Smooth muscle cell of the umbilical artery (primary cell): ENCODE measurements at places on chromosomes 4 and X. TPM values are rescaled to one million over a fixed set of nuclear protein-coding genes. Genes with fewer than 3 reads are reported as not detected.

The FUNDC1 gene
- total RNA-seq: 10.8 and 11.6 TPM in 2 replicates

The SPANXA2 gene
- total RNA-seq: not detected in 2 replicates

The ZXDA gene
- 4.2 and 5.6 TPM in 2 replicates for total RNA-seq

The CXCL11 gene
- not detected in 2 replicates for total RNA-seq

The KLHL34 gene
- not detected in 2 replicates for total RNA-seq

The PPP1R3F gene
- total RNA-seq: 6.1 and 7.1 TPM in 2 replicates

The FHIP1A gene
- 0.30 and 0.32 TPM in 2 replicates for total RNA-seq

The VBP1 gene
- total RNA-seq: 60.9 and 79.1 TPM in 2 replicates

The ADH1A gene
- not detected in 2 replicates for total RNA-seq

The PTCHD1 gene
- not detected in 2 replicates for total RNA-seq

The GSX2 gene
- not detected in 2 replicates for total RNA-seq

The MAGEA11 gene
- not detected in 2 replicates for total RNA-seq

The ERAS gene
- total RNA-seq: not detected in 2 replicates

The PGM2 gene
- 21.1 and 44.7 TPM in 2 replicates for total RNA-seq

The MAB21L2 gene
- total RNA-seq: 0.28 and 1.8 TPM in 2 replicates

The CTAG2 gene
- 0.65 and 3.3 TPM in 2 replicates for total RNA-seq

The SSX1 gene
- not detected in 2 replicates for total RNA-seq
